Activated gamma-delta T cell (primary cell): ENCODE measurements at places on chromosomes 12 and 14.

- DNase-seq = no peak
Observed at GRCh38 chr14:100810435-100810834, 15.5 kb upstream of the MEG3 start.

DNA sequence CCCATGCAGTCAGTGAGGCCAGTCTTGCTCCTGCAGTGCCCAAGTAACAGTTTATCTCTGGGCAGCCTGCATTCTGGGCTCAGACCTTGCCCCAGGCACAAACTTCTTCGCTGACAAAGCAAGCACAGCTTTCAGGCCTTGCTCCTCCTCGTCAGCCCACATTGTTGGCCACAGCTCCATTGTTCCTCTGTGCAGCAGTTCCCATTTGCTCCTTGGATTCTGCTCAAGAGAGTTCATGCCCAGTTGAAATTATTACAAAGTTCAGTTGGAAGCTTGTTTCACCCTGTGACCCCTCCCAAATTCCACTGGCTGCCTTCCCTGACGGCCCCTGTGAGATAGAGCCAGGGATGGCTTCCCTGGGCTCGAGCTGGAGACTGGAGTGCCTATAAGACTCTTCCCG, 163.4 kb upstream of the DDHD1 start:
- no peak for DNase-seq

DNA sequence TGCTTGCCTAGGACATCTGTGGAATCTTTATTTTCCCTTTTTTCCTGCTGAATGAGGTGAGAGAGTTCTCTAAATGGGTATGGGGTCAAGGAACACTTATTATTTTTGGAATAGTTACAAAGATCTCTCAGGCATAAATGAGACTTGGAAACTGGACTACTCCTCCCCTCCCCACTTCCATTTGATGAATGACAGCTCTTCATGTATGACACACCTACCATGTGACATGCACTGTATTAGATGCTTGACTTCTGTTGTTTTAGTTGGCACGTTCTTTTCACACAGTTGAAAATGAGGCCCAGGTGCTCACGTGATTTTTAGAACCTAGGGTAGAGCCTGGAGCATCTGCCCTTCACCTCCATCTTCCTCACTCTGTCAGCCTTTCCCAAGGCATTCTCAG, 62.4 kb downstream of the VCPKMT start:
- DNase-seq = no peak

GRCh38 chr14:87998482-87998881, 5.5 kb upstream of the GALC start:
- DNase-seq = no peak

- DNase-seq = no peak
Observed at GRCh38 chr12:121285856-121286255, 10.7 kb downstream of the CAMKK2 start.

- no peak for DNase-seq
Observed at GRCh38 chr12:126784328-126784921, 1482.5 kb upstream of the TMEM132C start.

GRCh38 chr14:92513204-92513965, at the start of gene RIN3:
Gene RIN3 (plus strand): TSS chr14:92513781. CDS start chr14:92513933, 152 bp downstream.
- peak; percentile 48 for DNase-seq

GRCh38 chr12:130300737-130301535, 36.8 kb upstream of the PIWIL1 start:
- DNase-seq = no peak

GRCh38 chr12:104682790-104683279, 226.1 kb downstream of the CHST11 start:
- no peak for DNase-seq

- DNase-seq = no peak
Observed at GRCh38 chr12:122094735-122095631, 16.4 kb downstream of the MLXIP start.

DNA sequence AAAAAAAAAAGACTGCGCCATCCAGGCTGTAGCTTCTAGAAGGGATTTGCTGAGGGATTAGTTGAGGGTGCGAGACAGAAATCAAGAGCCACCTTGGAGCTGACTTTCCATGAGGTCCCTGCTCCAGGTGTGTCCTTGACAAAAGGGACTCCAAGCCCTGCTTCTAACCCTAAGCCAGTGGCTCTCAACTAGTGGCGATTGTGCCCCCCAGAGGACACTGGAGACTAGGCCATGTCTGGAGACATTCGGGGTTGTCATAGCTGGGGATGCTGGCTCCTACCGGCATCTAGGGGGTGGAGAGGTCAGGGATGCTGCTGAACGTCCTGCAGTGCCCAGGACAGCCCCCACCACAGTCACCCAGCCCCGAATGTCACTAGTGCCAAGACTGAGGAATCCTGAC, 40.6 kb downstream of the SPRING1 start:
- DNase-seq = no peak

GRCh38 chr14:39175445-39176262, 600 bp downstream of the PNN start:
- DNase-seq = peak; percentile 34

DNA sequence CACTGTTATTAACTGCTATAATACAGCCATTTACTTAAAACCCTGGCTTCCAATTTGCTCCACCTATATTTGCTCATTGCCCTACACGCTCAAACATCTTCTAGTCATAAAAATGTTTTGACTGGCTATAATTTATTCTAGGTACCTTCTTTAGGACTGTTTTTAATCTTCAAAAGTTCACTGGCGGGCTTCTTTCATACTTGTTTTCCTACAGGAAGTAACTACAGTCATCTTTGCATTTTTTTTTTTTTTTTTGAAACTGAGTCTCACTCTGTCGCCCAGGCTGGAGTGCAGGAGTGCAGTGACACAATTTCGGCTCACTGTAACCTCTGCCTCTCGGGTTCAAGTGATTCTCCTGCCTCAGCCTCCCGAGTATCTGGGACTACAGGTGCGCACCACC, 32.5 kb downstream of the MPHOSPH9 start:
- DNase-seq = no peak

GRCh38 chr12:120844768-120845449, 59.2 kb downstream of the SPPL3 start:
- DNase-seq = no peak

GRCh38 chr14:89165189-89166181, 251.5 kb downstream of the FOXN3 start:
- no peak for DNase-seq

- DNase-seq = no peak
Observed at GRCh38 chr12:9721394-9722092, 11.4 kb downstream of the CLECL1 start.

GRCh38 chr12:99906786-99907579, 77.8 kb downstream of the ANKS1B start:
- DNase-seq = no peak

DNA sequence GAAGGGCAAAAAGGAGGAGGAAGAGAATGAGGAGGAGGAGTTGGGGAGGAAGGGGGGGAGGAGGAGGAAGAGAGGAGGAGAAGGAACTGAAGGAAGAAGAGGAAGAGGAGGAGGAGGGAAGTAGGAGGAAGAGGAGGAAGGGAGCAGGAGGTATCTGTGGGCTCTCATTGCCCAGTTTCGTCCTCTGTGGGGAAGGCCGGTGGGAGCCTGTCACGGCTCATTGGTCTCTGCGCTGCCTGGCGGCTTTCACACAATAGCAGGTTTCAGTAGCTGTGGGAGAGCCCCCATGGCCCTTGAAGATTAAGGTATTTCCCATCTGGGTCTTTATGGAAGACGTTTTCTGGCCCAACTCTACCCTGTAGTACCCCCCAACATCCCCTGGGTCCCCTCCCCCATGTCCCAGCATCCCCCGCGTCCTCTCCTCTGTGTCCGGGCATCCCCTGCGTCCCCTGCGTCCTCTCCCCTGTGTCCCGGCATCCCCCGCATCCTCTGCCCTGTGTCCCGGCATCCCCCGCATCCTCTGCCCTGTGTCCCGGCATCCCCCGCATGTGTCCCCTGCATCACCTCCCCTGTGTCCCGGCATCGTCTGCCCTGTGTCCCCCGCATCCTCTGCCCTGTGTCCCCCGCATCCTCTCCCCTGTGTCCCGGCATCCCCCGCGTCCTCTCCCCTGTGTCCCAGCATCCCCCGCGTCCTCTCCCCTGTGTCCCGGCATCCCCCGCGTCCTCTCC, 278.2 kb upstream of the SFSWAP start:
- no peak for DNase-seq

- DNase-seq = no peak
Observed at GRCh38 chr12:3389986-3390385, 101.0 kb upstream of the PRMT8 start.

GRCh38 chr14:90613453-90613852, 202.8 kb downstream of the TTC7B start:
- no peak for DNase-seq

- no peak for DNase-seq
Observed at GRCh38 chr14:94952097-94952496, 182.2 kb upstream of the GSC start.

DNA sequence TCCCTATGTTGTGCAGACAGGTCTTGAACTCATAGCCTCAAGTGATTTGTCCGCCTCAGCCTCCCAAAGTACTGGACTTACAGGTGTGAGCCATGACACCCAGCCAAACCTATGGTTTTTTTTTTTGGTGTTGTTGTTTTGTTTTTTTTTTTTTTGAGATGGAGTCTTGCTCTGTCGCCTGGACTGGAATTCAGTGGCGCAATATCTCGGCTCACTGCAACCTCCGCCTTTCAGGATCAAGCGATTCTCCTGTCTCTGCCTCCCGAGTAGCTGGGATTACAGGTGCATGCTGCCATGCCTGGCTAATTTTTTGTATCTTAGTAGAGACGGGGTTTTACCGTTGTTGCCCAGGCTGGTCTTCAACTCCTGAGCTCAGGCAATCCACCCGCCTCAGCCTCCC, 11.3 kb upstream of the RCOR1 start:
- no peak for DNase-seq

DNA sequence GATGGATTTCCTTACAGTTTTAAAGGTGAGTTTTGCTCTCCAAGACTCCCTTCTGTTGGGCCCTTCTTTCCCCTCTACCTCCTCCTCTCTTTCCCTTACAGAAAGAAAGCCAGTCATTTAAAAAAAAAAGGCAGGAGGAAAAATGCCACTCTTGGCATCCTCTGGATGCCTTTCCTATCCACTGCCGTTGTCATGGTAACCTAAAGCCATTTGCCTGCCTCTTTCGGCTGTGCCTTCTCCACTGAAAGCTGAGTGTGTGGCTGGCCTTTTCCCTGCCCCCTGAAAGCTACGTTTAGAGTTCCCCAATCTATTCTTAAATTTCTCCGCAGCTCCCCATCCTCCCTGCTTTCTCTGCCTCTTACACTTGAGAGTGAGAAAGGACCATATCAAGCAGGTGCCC, 67.1 kb downstream of the TUNAR start:
- DNase-seq = no peak

GRCh38 chr12:5453466-5453865, 21.6 kb downstream of the NTF3 start:
- no peak for DNase-seq

DNA sequence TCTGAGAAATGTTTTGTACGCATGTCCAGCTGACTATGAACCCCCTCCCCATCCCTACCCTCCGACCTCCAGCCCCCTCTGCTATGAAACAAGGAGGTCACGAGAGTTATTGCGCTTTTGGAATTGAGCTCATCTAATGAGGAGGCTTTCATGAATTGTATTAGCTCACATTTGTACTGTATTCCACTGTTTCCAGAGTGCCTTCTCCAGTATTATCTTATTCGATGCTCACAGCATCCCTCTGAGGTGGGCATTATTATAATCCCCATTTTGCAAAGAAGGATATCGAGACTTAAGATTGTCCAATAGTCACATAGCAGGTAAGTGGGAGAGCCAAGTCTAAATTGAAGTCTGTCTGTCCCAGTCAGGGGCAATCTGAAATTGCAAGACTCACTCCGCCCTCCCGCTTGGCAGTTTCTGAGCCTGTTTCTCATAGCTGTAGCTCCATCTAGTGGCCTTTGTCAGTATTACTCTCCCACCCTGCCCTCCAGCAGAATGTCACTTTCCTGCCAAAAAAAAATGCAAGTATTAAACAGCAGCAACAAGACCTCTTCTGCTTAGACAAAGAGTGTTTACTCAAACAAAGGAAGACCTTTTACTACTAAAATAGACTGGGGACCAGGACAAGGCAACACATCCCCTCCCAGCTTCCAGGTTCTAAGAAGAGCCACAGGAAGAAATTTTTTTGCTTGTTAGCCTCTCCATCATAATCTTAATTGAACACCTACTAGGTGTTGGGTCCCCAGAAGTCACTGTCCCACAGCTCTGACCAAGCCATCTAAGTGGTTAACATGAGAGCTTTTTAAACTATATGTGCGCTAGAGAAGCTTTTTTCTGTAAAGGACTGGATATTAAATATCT, 48.6 kb upstream of the TMEM233 start:
- no peak for DNase-seq

- DNase-seq = no peak
Observed at GRCh38 chr12:64181430-64182291, 40.4 kb downstream of the KICS2 start.

GRCh38 chr14:76990084-76990483, 38.4 kb downstream of the IRF2BPL start:
- no peak for DNase-seq

DNA sequence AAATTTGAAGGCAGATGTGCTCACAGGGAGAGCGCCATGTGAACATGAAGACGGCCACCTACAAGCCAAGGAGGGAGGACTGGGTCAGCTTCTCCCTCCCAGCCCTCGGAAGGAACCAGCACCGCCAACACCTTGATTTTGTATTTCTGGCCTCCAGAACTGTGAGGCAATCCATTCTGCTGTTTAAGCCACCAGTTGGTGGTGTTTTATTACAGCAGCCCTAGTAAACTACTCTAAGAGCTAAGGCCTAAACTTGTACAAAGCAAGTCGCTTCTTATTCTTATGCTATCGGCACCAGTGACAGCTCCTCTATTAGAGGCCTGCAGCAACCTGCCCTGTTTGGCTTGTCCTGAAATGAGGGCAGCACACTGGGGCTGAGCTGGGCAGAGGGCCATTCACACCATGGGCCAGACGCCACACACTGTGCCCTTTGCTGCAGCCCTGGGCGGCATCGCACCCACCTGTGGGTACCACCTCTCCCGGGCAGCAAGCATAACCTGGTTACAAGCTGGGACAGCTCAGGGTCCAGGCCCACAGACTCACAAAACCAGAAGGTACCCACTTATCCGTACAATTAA, 62.7 kb downstream of the NOS1 start:
- DNase-seq = no peak

DNA sequence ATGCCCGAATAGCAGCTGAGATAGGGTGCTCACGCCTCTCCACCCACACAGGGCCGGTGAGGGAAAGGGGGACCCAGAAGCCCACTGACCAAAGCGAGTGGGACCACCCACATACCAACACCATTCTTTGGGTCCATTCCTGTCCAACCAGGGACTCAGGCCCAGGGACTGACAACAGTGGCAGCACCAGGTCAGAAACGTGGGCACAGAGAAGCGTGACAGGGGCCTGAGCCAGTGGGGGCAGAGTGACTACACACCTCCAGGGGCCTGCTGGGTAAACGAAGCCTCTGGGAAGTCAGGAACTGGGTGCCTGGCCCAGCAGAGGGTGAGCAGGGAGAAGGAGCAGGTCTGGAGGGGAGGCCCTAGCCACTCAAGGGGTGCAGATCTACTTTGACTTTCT, 13.7 kb downstream of the SPRYD3 start:
- no peak for DNase-seq

- no peak for DNase-seq
Observed at GRCh38 chr12:109253913-109254544, 55.1 kb downstream of the FOXN4 start.

DNA sequence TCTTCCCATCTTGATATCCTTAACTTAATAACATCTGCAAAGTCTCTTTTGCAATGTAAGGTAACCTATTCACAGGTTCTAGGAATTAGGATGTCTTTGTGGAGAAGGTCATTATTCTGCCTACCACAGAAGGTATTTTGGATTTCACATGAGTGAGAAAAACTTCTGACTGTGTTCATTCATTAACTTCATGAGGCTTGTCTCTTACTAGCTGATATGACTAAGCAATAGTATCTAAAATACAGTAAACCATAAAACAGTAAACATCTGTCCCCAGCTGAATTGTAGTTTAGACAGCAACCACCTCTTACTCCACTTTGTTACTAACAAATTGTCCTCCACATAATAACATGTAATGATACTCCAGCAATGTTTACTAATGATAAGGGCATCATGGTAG, 198.1 kb downstream of the SEC23A start:
- DNase-seq = no peak
